HT1080 (cell line): ENCODE measurements at places on chromosomes 1 and 21.

GRCh38 chr1:27349784-27350662 lies 8.2 kb downstream of the SYTL1 start:
- no peak for DNase-seq

GRCh38 chr1:204763773-204764427 lies 78.4 kb upstream of the LRRN2 start:
- DNase-seq: peak; percentile 66

DNA sequence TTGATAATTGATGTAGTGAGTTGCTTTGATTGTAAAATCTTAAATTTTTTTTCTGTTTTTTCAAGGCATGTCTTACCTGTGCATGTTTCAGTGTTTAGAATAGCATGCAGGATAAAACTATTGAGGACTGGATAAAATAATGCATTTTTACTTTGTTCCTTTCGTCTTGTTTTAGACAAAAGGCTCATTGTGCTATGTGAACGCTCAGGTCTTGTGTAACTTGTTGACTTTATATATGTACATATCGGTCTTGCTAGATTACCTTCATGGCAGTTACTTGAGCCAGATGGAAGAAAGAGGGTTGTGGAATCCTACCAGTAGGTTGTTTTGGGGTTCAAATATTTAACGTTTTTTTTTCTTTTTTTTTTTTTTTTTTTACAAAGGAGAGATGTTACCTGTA lies 7.0 kb downstream of the NFIA start:
- no peak for DNase-seq

GRCh38 chr1:150002217-150002616 lies 8.3 kb downstream of the OTUD7B start:
- DNase-seq: no peak

GRCh38 chr21:37503848-37504467 lies 137.4 kb downstream of the DYRK1A start:
- DNase-seq: peak; percentile 83

DNA sequence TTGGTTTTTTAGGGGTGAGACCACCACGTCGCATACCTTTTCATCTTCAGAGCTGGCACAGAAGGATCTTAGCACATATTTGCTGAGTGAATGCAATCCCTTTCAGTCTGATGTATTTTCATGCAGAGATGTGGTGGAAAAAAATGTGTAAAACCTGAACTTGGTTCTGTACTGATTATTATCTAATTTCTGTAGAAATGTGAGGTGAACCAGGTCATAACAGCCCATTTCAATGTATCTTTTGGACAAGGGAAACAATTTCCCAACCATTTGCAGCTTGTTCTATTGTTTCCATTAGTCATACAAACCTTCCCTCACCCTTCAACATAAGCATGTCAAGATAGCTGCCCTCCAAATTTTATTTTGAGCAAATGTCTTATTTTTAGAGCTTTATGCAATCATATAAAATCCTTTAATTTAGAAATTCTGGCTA lies 46.8 kb upstream of the RUNX1 start:
- DNase-seq: no peak

GRCh38 chr1:82731216-82731615 lies 930.5 kb downstream of the ADGRL2 start:
- DNase-seq: no peak

DNA sequence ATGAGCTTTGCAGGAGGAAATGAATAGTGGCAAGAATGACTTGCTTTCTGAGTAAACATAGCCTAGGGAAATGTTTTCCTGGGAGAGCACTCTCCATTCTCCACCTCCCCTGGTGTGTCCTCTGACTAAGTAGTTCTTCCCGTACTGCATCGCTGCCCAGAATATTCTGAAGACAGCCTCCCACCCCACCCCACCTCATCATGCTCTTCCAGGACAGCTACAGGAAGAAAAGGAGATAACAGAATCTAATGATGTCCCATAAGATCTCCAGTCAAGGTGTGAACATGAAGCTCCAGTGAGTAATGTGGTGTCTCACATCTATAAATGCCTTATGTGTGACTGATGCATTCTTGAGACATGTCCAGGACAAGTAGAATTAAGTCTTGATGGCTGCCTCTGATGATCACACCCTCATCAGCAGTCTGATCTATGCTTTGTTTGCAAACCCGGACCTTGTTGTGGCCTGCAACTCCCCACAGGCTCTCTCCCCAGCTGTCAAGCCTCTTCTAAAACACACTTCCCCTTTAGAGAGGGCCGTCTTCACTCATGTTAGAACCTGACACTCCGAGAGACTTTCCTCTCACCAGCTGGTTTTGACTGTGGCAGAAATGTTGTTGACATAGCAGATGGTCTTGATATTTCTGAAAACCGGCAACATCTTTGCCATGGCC lies 183.0 kb downstream of the CYYR1 start:
- peak; percentile 91 for DNase-seq

GRCh38 chr1:177732178-177732577 lies 237.7 kb downstream of the SEC16B start:
- DNase-seq: no peak

- DNase-seq: no peak
Measured at GRCh38 chr1:24228311-24228710, 41.2 kb upstream of the IFNLR1 start.

DNA sequence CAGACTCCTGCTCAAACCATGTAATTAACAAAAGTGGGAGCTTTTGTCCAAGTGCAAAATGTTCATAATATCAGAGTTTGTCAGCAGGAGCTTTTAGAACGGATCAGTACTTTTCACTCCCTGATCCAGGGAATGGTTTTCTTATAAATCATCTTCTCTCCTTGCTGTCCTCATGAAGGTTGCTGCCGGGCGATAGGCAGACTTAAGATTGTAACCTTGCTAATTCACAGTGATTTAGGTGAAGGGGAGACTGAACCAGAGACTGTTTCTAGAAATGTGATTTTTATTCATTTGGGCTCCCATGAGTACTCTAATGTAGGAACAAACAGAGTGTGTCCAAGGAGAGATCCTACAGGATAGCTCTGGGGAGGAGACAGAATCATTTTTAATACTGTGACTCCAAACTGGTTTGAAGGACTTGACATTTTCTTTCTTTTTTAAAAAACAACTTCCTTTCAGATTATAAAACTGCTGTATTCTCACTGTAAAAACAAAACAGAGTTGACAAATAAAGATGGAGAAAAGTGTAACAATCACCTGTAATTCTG lies 23.7 kb downstream of the ELAVL4 start:
- no peak for DNase-seq

DNA sequence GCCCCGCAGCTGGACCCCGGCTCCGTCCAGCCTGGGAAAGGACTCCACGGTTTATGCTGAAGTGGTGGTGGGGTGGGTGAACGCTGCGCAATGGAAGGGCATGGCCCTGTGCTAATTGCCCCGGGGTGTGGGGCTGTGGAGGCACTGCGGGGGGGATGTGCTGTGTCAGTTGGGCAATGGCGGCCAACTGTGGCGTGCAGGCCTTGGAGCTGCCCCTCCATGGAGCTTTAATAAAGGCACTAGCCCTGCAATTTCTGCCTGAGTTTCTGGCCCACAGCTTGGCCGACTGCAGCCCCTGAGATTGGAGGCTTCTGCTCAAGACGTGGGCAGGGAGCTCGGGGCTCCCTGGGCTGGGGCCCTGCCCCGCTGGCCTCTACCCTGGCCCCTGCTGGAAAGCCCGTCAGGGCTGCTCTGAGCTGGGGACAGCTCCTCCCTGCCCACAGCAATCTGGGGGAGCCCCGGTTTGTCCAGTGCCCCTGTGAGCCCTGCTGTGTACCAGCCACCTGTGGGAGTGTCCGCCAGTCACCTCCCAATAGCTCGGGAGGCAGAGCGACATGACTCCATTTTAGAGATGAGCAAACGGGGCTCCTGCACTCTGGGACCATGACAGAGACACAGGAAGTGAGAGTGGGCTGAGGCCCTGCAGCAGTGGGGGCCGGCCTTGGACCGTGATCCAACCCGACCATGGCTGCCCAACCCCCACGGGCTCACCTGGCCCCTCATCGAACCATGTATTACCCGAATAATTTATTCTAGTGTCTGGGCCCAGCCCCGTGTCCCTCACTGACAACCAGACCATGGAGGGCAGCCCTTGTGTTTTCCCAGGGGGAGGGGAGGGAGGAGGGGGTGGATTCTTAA lies 8.7 kb upstream of the TNFRSF14 start:
- DNase-seq: no peak

DNA sequence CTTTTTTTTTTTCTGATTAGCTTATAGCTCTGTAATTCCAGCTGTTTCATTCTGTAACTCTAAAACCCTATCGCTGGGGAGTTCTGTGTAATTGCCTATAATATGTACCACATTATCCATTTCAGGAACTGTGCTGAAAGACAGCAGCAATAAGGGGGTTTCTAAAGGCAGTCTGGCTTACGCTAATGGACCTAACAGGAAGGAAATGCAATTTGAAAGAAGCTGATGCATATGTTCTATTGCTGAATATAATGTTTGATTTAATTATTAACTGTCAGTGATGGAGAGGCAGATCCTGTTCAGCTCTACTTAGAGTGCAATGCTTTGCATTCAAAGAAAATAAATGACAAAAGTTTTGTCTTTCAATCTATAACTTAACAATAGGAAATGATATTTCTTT lies 209.4 kb upstream of the SNX7 start:
- DNase-seq: no peak

- DNase-seq: no peak
Measured at GRCh38 chr1:95380909-95381308, 146.9 kb downstream of the RWDD3 start.

- DNase-seq: peak; percentile 39
Measured at GRCh38 chr1:218330043-218330623, 15.0 kb upstream of the TGFB2 start.

- no peak for DNase-seq
Measured at GRCh38 chr1:155392898-155393411, 72.3 kb downstream of the RUSC1 start.

- DNase-seq: no peak
Measured at GRCh38 chr1:34113887-34114286, 51.1 kb downstream of the CSMD2 start.

DNA sequence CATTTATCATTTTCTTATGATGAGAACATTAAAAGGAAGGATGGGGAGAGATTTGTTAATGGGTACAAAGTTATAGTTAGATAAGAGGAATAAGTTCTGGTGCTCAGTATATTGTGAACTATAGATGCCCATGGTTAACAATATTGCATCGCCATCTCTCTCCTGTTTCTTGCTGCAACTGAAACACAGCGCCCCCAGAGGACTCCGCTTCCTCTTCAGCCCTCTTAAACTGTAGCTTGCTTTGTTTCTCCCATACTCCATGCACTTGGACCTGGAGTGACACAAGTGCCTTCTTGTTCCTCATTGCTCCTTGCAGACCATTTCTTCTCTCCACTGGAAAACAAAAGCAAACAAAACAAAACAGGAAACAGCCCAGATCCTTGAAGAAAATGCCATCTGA lies 70.1 kb upstream of the NTPCR start:
- DNase-seq: peak; percentile 31

DNA sequence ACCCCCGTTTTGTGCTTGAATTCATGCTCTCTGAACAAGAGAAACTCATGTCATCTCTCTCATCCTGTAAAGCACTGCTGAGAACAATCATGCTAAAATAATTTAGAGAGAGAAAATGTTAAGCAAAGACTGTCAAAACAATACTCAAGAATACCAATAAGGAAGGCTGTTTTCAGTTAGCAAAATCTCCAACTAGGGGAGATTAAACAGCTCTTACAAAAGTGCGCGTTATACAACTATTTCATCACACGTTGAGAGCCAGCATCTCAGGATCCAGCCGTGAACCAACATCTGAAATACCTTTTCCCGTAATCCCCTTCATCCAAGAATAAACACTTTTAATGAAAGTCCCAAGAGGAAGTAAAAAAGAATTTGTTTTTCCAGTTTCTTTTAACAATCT lies 44.1 kb upstream of the KCNJ15 start:
- DNase-seq: no peak

DNA sequence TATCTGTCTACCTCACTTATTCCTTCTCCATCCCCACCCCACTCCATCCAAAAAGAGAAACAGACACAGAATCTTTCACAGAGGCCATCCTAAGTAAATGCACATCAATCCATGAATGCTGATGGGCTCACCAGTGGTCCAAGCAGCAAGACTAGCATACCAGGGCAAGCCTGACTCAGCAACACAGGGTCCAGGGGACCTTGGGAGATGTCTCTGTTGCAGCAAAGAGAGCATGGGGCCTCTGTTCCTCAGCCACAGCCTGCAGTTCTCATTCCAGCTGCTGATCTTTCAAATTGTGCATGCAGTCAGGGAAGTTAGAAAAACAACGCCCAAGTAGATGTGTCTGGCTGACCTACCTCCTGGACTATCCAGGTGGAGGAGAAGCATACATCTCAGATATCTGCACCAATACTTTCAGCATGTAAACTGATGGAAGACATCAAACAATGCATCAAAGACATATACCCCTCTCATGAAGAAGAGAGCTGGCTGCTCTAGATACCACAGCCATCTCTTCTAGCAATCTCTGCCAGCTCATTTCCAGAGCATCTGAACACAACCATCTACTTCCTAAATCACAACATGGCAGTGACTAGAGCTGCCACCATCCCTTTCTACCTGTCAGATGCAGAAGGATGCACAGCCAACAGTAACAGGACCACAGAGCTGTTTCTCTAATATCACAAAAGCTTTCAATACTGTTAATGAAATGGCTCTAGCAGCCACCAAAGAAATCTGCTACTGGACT lies 54.5 kb downstream of the CD34 start:
- no peak for DNase-seq

DNA sequence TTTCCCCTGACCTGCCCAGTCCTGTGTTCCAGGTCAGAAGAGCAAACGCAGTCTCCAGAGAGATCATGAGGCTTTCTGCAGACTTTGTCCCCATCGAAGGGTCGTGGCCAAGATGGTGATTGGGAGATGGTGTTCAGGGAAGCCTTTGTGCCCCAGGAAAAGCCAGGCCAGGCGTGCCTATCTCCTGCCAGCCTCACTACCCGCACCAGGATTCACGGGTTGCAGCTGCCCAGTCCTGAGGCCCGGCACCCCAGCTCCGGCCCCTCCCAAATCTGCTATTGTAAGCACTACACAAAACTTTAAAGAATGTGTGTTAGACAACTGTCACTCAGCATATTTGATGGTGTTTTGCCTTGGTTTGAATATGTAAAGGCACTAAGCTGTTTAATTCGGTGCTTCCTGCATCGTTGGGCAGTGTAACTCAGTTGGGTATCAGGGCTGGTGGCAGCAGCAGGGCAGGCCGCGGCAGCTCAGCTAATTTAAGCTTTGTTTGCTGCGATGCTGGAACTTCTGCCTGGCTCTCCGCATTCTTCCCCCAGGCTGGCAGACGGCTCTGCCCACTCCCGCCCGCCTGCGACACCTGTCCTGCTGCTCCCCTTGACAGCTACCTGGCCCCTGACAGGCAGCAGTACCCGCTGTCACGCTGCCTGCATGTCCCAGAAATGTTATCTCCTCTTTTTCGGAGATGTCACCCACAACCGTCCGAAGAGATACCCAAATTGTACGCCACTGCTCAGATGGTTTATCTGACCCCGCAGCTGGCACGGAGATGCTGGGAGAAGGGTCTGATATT lies 209.0 kb upstream of the VAMP3 start:
- no peak for DNase-seq

- no peak for DNase-seq
Measured at GRCh38 chr1:207659545-207660153, 14.7 kb downstream of the CR1L start.
